Sigmoid colon (tissue), 7 donors: ENCODE measurements at places on chromosomes 2 and 18. TPM values are rescaled to one million over a fixed set of nuclear protein-coding genes. Genes with fewer than 3 reads are reported as not detected.

GRCh38 chr2:238345297-238345968 lies 25.1 kb downstream of the TRAF3IP1 start:
- no peak for DNase-seq

- no peak for DNase-seq
These were observed 178.7 kb downstream of the NCKAP5 start for GRCh38 chr2:133389569-133389968.

DNA sequence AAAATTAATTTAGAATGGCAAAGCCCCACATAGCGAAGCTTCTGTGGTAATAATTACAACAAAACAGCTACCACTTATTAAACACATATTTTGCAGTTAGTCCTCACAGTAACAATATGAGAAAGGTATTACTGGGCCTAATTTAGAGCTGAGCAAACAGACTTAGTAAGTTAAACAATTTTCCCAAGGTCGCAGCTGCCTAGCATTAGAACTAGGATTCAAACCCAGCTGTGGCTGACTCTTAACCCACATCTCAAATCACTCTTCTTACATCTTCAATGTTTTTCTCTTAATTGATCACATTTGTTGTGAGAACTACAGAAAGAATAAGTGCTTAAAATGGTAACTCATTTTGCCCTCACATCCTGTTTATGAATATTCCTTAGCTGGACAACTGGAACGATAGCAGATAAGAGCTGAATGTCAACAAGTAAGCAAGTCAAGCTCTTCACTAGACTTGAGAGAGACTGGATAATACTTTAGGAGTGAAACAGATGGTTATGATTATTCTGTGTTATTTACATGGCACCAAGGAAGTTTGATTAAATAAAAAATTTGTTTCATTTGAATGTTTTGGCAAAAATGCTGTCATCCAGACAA lies 59.4 kb upstream of the TMEM17 start:
- no peak for DNase-seq

GRCh38 chr2:225597911-225598310 lies 198.4 kb downstream of the NYAP2 start:
- DNase-seq, result no peak

C2orf80 gene
- total RNA-seq, result not detected

- DNase-seq, result no peak
These were observed 234.7 kb downstream of the C1D start for GRCh38 chr2:67828066-67828465.

- DNase-seq, result no peak
These were observed 2067.7 kb downstream of the SUCLG1 start for GRCh38 chr2:82391386-82391785.

DNA sequence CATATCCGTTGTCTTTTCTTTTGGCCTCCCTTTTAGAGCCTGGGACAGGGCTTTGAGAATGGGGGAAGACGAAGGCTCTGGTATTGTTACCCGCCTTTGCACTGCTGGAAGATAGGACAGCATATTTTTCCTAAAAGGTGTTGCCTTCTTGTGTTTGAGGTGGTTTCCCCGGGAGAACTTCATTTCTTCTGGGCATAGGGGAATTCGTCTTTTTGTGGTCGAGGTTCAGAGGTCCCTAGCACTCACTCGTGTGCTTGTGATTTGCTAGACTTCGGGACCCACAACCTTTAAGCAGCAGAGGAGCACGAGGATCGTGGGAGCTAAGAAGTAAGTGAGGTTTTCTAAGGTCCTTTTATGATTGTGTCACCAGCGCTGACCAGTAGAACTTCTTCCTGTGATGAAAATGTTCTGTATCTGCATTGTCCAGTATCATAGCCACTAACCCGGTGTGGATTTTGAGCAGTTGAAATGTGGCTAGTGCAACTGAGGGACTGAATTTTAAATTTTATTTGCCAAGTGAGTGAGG lies 611 bp downstream of the ZNF512 start:
- DNase-seq, result no peak

PROC gene
- not detected for total RNA-seq

IL36G gene
- not detected for total RNA-seq

SCYGR4 gene
- not detected for total RNA-seq

DNA sequence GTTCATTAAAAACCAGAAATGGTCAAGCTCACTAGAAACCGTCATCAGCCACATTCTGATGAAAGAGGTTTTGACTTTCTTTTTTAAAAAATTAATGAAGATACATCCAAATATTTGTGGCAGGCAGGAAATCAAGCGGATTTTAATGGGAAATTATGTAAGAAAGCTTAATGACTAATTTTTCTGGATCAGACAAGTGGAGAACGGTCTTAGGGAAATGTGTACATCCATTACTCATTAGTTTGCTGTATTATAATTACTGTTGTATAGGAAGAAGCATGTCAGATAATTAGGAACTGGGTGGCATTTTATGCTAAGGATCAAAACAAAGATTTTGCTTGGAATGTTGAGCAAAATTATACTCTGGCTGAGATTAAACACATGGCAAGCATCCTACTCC lies 39.4 kb downstream of the AGAP1 start:
- DNase-seq, result no peak

DNA sequence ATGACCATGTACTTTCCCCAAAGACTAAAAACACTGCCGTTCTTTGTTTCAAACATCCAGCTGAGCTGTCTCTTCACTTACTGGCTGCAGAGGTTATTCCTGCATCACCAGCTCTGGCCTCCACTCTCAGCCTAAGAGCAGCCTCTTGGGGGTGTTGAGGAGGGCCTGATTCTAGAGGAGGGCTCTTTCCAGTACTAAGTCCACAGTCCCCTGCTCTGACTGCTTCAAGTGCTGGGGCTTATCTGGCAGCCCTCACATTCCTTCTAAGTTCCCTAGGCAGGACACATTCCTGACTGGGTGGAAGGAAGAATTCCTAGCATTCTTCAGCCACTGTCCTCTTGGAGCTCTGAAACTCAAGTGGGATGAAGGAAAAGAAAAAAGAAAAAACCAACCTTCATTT lies 32.9 kb upstream of the EHBP1 start:
- no peak for DNase-seq

GRCh38 chr18:52572036-52573000 lies 232.3 kb downstream of the DCC start:
- DNase-seq, result no peak

PDE1A gene
- total RNA-seq, result 17.2 TPM

- no peak for DNase-seq
These were observed 608.8 kb downstream of the ADCYAP1 start for GRCh38 chr18:1513519-1513918.

DNA sequence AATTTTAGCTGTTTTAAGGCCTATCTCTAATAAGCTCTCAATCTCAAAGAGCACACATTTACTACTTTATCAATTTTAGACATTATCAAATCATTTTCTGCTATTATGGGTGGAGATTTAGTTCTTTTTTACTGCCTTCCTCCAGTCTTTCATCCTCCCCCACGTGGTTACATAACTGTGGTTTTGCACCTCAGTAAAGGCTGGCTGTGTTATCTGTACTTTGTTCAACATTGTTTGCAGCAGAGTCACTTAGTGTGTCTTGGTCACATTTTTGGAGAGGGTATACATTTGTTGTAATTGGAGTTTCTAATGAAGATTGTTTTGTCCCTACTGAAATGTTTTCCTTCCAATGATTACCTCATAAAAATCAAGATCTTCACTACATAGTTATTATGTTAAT lies 549.6 kb upstream of the CELF4 start:
- DNase-seq, result no peak

ZNF521 gene
- total RNA-seq, result 26.9 TPM

- no peak for DNase-seq
These were observed 265.5 kb upstream of the KCNJ3 start for GRCh38 chr2:154433010-154433409.

DNA sequence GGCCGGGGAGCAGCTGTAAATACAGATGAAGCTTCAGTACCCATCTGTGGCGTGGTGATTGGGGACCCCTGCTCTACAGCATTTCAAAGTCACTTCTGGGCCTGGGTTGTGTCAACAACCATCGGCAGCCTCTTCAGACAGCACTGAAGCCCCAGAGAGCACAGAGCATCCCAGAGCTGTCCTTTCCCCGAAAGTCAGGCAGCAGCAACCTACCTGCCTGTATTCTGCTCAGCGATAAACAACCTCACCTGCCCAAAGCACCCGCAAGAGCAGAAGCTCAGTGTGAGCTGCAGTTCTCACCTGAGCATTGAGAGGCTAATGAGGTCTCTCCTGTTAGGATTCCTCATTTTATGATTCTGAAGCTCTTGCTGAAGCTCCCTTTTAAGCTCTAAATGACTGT lies 19.3 kb downstream of the TRABD2A start:
- no peak for DNase-seq

- DNase-seq, result no peak
These were observed 130.2 kb downstream of the EXOC6B start for GRCh38 chr2:72695676-72696075.

SLC5A6 gene
- total RNA-seq, result 15.5 TPM

- DNase-seq, result no peak
These were observed 5.5 kb upstream of the SCYGR5 start for GRCh38 chr2:227661025-227661649.

GRCh38 chr2:33205693-33206434 lies 259.1 kb downstream of the LTBP1 start:
- no peak for DNase-seq

GRCh38 chr2:122075381-122075780 lies 319.9 kb downstream of the TSN start:
- no peak for DNase-seq

- no peak for DNase-seq
These were observed 43.8 kb downstream of the MYO1B start for GRCh38 chr2:191289049-191289448.

GLI2 gene
- 2.1 TPM for total RNA-seq

DNA sequence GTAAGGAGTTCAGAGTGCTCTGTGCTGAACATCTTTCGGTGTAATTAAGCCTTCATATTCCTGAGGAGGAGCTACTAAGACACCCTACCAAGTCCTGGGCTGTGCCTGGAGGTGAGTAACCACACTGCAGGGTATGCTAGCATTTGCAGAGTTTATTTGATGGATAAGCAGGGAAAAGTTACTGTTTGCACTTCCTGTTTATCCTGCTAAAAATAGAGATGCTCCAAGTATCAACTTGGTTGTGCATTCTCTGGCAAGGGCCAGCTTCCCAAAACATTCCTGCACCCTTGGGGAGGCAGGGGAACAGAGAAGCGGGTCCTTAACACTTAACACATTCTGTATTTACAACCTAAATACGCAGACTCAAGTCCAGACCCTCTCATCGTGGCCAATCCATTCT lies 49.8 kb downstream of the PARD6G start:
- DNase-seq, result no peak

DNA sequence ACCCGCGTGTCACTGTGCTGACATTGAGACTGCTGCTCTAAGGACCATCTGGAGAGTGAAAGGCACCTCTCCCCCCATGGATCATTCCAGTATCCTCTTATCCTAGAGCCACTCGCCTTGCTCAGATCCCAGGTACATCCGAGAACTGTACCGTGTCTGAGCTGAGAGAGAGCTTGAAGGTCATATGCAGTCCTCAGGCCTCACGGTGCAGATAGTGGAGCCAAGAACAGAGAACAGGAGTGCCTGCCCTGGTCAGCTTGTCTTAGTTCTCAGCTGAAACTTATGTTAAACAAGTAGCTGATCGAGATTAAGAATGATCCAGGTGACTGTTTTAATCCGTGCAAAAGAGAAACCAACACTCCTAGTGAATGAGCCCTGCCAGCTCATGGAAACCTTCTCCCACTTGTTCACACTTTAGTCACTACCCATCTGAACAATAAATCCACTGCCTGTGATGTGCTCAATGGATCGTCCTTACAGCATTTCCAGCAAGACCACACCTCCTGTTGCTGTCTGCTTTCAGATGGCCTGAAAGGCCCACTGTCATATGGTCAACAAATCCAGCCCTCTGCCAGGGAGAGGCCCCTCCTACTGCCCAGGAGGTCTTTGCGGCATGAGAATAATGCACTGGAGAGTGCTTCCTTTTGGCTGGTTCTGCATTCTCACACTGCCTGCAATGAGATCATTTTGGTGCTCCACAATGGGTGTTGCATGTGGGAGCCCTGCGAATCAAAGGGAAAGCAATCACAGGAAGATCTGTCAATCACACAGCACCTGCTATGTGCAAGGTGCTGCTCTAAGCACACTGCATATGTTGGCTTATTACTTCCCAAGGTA lies 43.7 kb upstream of the APCDD1 start:
- DNase-seq, result no peak

DNA sequence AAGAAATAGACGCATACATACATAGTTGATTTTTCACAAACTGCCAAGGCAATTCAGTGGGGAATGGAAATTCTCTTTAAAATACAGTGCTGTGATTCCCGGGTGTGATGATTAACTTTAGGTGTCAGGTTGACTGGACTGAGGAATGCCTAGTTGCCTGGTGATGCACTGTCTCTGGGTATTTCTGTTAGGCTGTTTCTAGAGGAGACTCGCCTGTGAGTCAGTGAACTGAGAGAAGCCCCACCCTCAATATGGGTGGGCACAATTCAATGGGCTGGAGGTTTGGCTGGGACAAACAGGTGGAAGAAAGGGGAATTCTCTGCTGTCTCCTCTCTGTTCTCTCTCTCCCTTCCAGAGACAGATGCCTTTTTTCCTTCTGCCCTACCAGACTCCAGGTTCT lies 187.6 kb downstream of the ARHGAP28 start:
- no peak for DNase-seq

SEMA4C gene
- total RNA-seq, result 90.1 TPM

DNA sequence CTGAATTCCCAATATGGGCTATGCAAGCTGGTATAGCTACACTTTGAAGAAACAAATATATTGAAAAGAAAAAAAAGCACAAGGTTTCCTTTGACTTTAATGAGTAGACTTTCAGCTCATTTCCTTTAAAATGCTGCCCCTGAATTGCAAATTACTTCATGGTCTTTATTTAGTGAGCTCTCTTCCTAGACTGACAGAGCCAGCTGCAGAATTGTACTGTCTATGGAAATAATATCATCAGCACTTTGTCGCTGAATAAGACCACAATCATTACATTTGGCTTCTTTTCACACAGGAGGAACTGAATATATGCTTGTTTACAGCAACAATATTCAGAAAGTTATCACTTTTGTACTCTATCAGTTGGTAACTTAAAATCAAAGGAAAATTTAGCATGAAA lies 41.7 kb downstream of the ARL5A start:
- no peak for DNase-seq

DNA sequence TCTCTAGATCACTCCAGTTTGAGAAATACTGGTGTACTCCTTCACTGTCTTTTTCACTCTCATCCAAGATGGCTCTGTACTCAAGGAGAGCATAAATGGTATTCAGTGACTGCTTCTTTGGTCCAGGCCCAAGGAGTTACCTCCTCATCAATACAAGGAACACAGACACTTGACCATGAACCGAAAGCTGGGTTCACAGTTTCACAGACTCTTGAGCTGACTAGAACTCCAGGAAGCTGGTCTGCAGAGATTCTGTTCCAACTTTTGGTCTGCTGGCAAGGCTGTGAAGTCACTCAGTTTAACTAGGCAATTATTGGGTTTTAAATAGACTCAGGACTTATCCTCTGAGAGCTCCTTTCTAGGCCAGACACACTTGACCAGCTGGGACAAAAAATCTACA lies 7.4 kb upstream of the IGFBP5 start:
- no peak for DNase-seq

KATNAL2 gene
- 9.6 TPM for total RNA-seq

DNA sequence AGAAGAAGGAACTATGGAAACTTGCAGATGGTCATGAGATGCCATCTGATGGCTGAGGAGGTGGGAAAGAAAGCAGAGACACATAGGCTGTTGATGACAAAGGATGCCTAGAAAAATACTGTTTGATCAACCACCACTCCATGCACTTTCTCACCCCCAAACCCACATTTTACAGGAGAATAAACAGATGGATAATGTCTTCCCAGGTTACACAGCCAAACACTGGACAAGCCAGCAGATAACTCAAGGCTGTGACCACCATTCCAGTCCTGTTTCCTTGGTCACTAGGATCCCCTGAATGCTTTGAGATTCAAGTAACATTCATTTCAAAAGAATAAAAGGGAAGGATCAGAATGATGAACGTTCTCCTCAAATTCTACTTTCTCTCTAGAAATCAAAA lies 733.0 kb upstream of the SOX11 start:
- no peak for DNase-seq
